ENCODE measurements at places on chromosomes 5 and 9.

DNA sequence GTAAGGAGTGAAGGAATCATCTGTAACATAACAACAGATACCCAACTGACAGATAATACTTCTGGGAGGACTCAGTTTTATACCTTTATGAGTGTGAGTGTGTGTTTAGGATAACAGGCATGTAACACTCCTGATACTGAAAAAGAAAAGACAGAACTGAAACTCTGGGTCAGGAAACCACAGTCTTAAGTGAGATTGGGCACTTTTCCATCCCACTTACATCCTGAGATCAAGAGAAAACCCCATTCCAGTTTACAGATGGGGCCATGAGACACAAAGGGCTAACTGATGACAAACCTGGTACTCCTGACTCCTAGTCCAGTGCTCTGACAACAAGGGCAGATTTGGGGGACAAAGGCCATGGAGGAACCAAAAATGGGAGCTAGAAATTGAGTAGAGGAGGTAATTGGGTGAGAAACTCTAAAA lies 18.0 kb downstream of the IL5 start:
- DNase-seq, result no peak

DNA sequence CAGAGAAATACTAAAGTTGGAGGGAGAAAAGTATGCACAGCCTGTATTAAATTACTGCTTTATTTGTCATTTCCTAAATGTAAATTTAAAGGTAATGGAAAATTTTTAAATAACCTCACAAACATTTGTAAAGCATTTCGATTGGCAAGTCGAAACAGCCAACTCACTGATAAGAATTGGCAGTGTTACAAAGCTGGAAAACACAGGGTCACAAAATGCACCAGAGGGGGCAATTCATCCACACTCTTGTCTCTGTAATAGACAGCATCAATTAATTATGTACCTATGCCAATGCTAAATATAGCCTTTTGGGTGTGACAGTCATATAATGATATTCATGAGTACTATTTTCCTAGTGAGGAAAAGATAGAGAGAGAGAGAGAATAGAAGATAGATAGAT lies 140.6 kb upstream of the PRLR start:
- no peak for DNase-seq

- no peak for DNase-seq
These were observed 2053.1 kb downstream of the EFNA5 start for GRCh38 chr5:105617436-105618215.

GRCh38 chr9:7011395-7012067 lies 253.8 kb downstream of the KDM4C start:
- DNase-seq, result no peak

- DNase-seq, result no peak
These were observed 251.8 kb upstream of the DMRT1 start for GRCh38 chr9:589723-590122.

Measured in stimulated activated CD4-positive, alpha-beta T cell treated with anti-CD3 and anti-CD28 coated beads, Interleukin-4, amount 100 ng/mL, for 1 hour (primary cell).